ENCODE measurements at places on chromosomes 2 and 18.

GRCh38 chr2:144280009-144280408, 239.9 kb downstream of the ZEB2 start:
- no peak for DNase-seq

DNA sequence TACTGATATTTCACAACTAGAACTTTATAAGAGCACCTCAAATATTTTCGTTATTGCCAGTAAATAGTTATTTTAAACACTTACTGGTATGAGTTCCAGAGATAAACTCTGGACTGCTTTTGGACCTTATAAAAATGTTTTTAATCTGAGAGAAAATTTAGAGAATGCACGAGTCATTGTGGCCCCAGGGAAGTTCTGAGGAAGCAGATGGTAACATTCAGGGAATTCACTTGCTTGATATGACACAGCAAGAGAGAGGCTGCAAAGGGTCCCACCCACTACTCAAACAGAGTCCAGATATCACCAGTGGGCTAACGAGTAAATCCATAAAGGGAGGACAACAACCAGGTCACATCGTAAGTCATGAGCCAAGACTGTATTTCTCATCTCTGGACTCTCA, 526.8 kb downstream of the TDRD15 start:
- no peak for DNase-seq

DNA sequence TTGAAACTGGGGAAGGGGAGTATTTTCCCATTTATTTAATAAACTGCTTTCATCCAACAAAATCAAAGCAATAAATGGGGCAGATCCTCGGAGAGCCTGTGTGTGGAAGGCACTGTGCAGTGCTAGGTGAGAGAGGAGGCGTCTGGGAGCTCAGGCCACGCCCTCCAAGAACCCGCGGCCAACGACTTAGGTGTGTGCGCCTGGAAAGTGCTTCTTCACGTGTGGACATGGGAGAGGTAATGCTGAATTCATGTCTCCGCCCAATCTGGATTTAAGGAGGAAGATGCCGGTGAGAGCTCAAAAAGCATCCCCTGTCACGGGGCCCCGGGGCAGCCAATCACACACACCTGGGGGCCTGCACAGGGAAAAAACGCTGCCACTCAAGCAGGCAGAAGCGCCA, 77.4 kb downstream of the HDAC4 start:
- DNase-seq: no peak

GRCh38 chr2:19362094-19362754, 3.8 kb upstream of the OSR1 start:
- DNase-seq: no peak

DNA sequence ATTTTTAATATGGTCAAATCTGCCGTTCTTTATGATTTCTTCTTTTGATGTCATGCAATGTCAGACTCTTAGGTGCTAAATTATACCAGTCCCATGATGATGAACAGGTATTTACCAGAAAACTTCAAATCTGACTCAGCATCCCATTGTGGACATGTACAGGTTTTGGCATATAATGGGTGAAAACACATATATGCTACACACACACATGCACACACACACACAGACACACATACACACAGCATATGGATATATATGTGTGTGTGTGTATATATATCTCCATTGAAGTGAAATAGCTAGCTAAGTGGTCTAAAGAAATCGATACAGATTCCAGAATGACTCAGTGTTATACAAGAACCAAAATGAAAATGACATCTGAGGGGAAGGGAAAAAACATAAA, 7.4 kb downstream of the PLEK start:
- DNase-seq: no peak

DNA sequence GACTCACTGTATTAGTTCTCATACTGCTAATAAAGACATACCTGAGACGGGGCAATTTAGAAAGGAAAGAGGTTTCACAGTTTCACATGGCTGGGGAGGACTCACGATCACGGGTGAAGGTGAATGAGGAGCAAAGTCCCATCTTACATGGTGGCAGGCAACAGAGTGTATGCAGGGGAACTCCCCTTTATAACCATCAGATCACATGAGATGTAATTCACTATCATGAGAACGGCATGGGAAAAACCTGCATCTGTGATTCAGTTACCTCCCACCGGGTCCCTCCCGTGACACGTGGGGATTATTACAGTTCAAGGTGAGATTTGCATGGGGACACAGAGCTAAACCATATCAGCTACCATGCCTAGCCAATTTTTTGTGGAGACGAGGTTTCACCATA, 168.2 kb downstream of the NEDD4L start:
- DNase-seq: no peak

DNA sequence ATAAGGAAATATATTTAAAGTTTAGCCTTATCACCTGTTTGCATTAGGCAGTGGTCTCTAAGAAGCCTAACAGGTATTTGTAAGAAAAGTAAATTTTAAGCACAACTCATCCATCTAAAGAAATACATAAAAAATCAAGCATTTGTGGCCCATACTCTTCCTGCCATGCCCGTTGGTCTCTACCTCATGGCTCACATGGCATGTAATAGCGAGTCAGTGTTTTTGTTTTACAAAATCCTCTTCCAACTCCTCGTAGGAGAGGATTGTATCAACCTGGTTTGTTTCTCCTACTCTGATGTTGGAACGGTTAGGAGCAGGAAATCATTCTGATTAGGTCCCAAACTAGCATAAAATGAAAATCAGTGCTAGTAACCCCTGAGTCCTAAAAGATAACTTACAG, 91.8 kb downstream of the FMNL2 start:
- DNase-seq: no peak

- no peak for DNase-seq
Observed at GRCh38 chr2:205717999-205718398, 35.7 kb downstream of the NRP2 start.

DNA sequence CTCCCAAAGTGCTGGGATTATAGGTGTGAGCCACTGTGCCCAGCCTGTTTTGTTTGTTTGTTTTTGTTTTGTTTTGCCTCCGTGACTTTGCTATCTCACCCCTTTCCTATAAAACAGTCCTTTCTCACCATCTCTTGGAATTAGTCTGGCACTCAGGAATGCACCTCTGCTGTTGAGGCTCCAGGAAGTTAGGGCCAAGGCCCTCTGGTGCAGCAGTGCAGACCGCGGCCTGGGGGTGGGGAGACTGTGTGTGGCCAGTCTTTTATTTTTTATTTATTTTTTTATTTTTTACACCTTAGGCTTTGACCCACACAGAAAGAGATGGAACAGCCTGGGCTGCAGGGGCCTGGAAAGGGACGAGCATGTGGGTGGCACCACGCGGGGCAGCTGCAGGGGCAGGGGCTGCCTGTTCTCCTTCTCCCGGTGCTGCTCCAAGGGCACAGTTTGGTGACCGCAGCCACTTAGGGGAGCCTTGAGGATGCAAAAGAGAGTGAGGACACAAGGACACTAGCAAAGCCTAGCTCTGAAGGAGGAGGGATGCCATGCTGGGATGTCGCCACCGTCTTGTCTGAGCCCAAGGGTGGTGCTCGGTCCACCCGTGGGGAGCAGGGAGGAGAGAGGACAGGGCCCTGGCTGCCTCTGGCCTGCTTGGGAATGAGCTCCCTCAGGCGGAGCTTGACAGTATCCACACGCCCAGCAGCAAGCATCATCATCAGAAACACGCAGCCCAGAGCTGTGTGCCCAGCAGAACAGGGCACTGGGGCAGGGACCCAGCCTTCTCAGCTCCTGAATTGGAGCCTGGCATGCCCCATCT, 19.4 kb upstream of the ALPI start:
- DNase-seq: peak; percentile 29

DNA sequence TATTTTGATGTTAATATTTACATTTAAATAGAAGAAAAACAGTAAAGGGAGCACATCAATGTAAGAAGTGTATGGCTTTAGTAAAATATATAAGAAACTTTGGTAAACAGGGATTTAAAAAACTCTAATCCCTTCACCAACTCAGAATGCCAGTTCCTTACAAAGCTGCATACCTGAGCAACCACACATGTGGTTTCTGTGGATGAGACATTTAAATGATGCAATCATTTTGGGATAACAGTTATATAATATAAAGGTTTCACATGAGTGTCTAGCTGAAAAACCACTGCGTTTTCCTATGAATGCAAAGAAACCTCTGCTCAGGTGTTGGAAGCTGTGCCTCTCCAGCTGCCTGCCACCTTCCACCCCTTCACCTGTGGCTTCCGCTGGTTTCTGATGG, 209.1 kb upstream of the REV1 start:
- DNase-seq: no peak

- peak; percentile 56 for DNase-seq
Observed at GRCh38 chr2:71697106-71698004, 244.0 kb downstream of the DYSF start.

DNA sequence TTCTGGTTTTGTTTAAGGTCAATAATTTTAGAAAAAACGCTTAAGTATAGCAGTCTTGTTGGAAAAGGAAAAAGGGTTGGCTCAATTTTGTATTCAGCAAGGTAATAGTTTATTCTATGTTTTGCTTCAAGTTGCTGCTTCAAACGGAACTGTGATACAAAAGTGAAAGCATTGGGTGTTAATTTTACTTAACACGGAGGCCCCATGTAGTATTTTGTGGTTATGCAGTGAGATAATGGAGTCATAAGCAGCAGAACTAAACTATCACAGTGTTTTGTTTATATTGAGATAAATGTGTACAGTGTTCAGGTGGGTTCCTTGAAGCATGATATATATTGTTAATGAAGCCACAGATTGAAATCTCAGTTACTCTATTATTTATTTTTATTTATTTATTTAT, 67.0 kb upstream of the LYPD6B start:
- no peak for DNase-seq
